Activated effector memory CD4-positive, alpha-beta T cell treated with Interleukin-2 at 50 U/mL for 16 hours (primary cell): ENCODE measurements at places on chromosomes 5 and 9.

- DNase-seq = peak; percentile 44
Observed at GRCh38 chr5:42756606-42757601, at the start of gene CCDC152. Gene CCDC152, plus strand, starts transcription at chr5:42756818. Its CDS starts 2,304 bp downstream, at chr5:42759122.

- DNase-seq = no peak
Observed at GRCh38 chr5:80600943-80601693, 31.0 kb upstream of the ANKRD34B start.

- no peak for DNase-seq
Observed at GRCh38 chr5:149223081-149223848, 48.4 kb upstream of the AFAP1L1 start.

GRCh38 chr5:71829206-71829605, 110.1 kb downstream of the CARTPT start:
- DNase-seq = no peak

GRCh38 chr5:54063817-54064216, 246.6 kb downstream of the ARL15 start:
- no peak for DNase-seq

GRCh38 chr5:41817625-41818301, 52.5 kb downstream of the OXCT1 start:
- DNase-seq = no peak

DNA sequence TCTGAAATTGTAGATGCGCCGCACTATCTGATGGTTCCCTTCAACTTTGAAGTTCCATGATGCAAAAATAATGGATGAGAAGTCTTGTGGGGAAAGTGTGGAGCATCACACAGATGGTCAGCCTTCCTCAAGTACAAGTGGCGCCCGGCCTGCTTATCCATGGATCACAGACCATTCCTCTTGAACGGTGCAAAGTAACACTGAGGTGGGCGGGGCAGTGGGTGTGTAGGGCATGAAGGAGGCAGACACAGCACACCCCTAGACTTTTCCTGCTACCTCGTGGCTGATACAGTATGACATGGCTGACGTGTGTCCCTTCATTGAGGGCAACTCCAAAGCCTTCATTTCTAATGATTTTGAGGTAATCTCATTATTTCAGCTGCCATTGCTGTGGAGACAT, 2.5 kb upstream of the GNG10 start:
- DNase-seq = no peak

DNA sequence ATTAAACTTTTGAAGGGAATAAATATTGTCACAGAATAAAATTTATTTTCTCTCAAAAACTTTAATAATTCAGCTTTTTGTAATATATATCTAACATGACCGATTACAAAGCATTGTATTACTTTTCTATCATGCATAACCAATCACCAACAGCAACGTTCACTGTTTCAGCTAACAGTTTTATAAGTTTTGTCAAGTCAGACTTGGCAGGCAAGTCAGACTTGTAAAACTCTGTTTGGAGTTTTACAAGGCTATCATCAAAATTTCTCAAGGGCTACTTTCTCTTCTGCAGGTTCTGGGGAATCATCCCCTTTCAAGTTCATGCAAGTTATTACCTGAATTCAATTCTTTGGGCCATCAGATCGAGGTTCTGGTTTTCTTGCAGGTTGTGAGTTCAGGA, 347.2 kb downstream of the CTNND2 start:
- DNase-seq = no peak
